ENCODE measurements at places on chromosomes 2 and 18. TPM values are rescaled to one million over a fixed set of nuclear protein-coding genes. Genes with fewer than 3 reads are reported as not detected.

Gene RAB6C
- total RNA-seq: 1.6 TPM

Gene XRCC5
- 134 TPM for total RNA-seq

Gene CD8B2
- total RNA-seq: not detected

Gene DSG1
- total RNA-seq: not detected

Gene MRPL53
- total RNA-seq: 49.0 TPM

Gene GPR45
- total RNA-seq: not detected

Gene FIGN
- total RNA-seq: 13.9 TPM

Gene KCNS3
- total RNA-seq: 16.0 TPM

Gene RGPD4
- total RNA-seq: not detected

Gene SERPINB7
- not detected for total RNA-seq

Gene NDC80
- 0.98 TPM for total RNA-seq

Gene GPR55
- 0.44 TPM for total RNA-seq

Gene SCG2
- 0.66 TPM for total RNA-seq

Gene CHN1
- total RNA-seq: 14.7 TPM

Gene CCDC178
- total RNA-seq: 1.6 TPM

Gene FOSL2
- total RNA-seq: 106 TPM

Gene TMEM200C
- 0.16 TPM for total RNA-seq

Gene GALR1
- under 0.01 TPM for total RNA-seq

Gene ZBTB7C
- 6.1 TPM for total RNA-seq

Gene RTP5
- not detected for total RNA-seq

Gene LYG2
- not detected for total RNA-seq

Gene AGFG1
- total RNA-seq: 77.0 TPM

Gene FHL2
- total RNA-seq: 98.2 TPM

Gene GREB1L
- 8.9 TPM for total RNA-seq

Gene AAK1
- 44.9 TPM for total RNA-seq

Gene BBS5
- total RNA-seq: 7.9 TPM

Gene AMER3
- total RNA-seq: not detected

Gene PXDN
- total RNA-seq: 108 TPM

Gene SERPINB2
- 16.2 TPM for total RNA-seq

Gene SLC16A14
- 1.9 TPM for total RNA-seq

Gene LAMA1
- total RNA-seq: 14.7 TPM

Gene C18orf63
- total RNA-seq: not detected

Gene TRPM8
- total RNA-seq: not detected

Gene COL4A4
- total RNA-seq: 1.6 TPM

Gene SP140L
- 8.5 TPM for total RNA-seq

Gene MYL12B
- 335 TPM for total RNA-seq

Gene RBKS
- total RNA-seq: 2.9 TPM

Gene POTEI
- total RNA-seq: 0.98 TPM

Gene VIL1
- 2.9 TPM for total RNA-seq

Gene IL1F10
- total RNA-seq: not detected

Gene KIAA2012
- not detected for total RNA-seq

Gene FABP1
- total RNA-seq: not detected

Gene ZEB2
- 83.2 TPM for total RNA-seq

Gene NEMP2
- 6.6 TPM for total RNA-seq

Gene POTEC
- 4.9 TPM for total RNA-seq

Gene TUBB8B
- not detected for total RNA-seq

Gene PMS1
- total RNA-seq: 21.0 TPM

Gene TEKT4
- not detected for total RNA-seq

Gene FBXO36
- 2.7 TPM for total RNA-seq

Gene SAG
- total RNA-seq: not detected

Gene PAX8
- total RNA-seq: 2.6 TPM

Gene REG3G
- not detected for total RNA-seq

Gene GPD2
- 28.8 TPM for total RNA-seq

Gene INHBB
- total RNA-seq: 35.0 TPM

Gene HOXD11
- total RNA-seq: not detected

Gene PSD4
- total RNA-seq: 40.3 TPM

Gene EFR3B
- total RNA-seq: 0.98 TPM

Gene IMPA2
- total RNA-seq: 26.2 TPM

Data from breast epithelium (tissue), 4 donors.